ENCODE measurements at places on chromosomes 4 and X.

DNA sequence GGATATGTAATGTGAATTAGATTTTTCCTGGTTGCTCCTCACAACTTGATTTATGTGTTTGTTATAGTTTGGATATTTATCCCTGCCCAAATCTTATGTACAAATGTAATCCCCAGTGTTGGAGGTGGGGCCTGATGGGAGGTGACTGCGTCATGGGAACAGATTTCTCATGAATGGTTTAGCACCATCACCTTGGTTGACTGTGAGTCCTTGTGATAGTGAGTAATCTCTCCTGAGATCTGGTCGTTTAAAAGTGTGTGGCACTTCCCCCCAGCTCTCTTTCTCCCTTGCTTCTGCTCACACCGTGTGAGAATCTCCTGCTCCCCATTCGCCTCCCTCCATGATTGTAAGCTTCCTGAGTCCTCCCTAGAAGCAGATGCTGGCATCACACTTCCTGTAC lies 2.2 kb downstream of the MID2 start:
- no peak for DNase-seq

GRCh38 chr4:78038704-78039103 lies 18.4 kb upstream of the FRAS1 start:
- DNase-seq: no peak

- DNase-seq: no peak
Measured at GRCh38 chrX:136577552-136577951, 45.5 kb downstream of the VGLL1 start.

DNA sequence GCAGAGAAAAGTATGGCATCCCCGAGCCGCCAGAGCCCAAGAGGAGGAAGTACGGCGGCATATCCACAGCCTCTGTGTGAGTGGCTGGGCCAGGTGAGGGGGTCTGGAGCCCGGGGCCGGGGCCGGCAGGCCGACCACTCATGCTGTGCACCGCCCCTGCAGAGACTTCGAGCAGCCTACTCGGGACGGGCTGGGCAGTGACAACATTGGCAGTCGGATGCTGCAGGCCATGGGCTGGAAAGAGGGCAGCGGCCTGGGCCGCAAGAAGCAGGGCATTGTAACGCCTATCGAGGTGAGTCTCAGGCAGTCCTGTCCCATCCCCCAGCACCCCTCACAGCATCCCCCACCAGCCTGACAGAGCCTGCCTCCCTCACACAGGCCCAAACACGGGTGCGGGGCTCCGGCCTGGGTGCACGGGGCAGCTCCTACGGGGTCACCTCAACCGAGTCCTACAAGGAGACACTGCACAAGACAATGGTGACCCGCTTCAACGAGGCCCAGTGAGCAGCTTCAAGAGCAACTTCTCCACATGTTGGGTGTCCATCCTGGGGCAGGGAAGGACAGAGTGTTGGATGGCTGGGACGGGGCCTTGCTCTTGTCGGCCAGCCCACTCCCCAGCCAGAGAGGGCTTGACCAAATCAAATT lies 7.4 kb upstream of the UBA1 start:
- no peak for DNase-seq

DNA sequence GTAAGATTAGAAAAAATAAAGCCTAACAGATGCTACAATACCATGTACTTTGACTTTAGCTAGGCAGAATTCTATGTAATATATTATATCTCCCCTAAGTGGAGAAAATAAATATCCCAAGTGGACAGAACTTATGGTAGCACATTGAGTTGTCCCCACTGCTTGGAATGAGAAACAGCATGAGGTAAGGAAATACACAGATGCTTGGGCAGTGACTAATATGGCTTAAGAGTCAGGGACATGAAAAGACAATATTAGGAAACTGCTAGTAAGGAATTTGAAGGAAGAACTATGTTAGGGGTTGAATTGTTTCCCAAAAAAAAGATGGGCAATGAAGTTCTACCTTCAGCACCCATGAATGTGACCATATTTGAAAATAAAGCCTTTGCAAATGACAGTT lies 2265.1 kb downstream of the PCDH7 start:
- no peak for DNase-seq

GRCh38 chr4:109334129-109335105 lies 32.0 kb upstream of the COL25A1 start:
- peak; percentile 20 for DNase-seq

All from SK-N-MC (cell line).